ENCODE measurements at places on chromosomes 2 and 18. TPM values are rescaled to one million over a fixed set of nuclear protein-coding genes. Genes with fewer than 3 reads are reported as not detected.

Gene NPAS2
- total RNA-seq = 4.0 TPM

Gene GALR1
- total RNA-seq = not detected

Gene GREB1L
- total RNA-seq = 0.81 TPM

Gene DSC2
- 1.3 TPM for total RNA-seq

Gene EVA1A
- 152 TPM for total RNA-seq

Gene TUBB8B
- total RNA-seq = 3.9 TPM

Gene CAPN13
- not detected for total RNA-seq

All from SJSA1 (cell line).